ENCODE measurements at places on chromosomes 3 and 15.

DNA sequence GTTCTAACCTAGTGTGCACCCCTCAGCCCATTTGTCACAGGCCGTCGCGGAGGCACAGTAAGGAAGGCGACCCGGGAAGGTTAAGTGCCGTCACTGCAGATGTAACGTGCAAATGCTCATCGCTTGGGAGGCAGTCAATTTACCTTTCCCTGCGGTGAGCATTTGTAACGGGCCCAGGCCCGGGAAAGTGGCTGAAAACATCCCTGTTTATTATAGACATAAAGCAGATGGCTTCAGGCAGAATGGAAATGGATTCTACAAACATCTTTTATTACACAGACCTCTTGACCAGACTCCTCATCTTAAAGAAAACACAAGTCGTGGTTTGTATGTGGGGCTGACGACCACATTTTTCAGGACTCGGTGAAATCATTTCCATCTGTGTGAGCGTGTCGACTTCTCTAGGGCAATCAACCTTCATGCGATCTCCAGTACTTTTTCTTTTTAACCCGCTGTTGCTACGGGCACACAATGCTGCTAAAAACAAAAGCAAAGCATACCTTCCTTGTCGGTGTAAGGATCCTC is 43.6 kb downstream of the NMNAT3 start:
- DNase-seq: no peak

- DNase-seq: no peak
Measured at GRCh38 chr3:31227131-31227562, 305.6 kb upstream of the STT3B start.

GRCh38 chr15:38471974-38472373 is 18.0 kb downstream of the FAM98B start:
- no peak for DNase-seq

- DNase-seq: no peak
Measured at GRCh38 chr15:65550681-65551098, 20.4 kb downstream of the HACD3 start.

GRCh38 chr3:30777426-30778113 is 116.9 kb downstream of the GADL1 start:
- DNase-seq: no peak

- DNase-seq: no peak
Measured at GRCh38 chr3:174532776-174533175, 326.4 kb upstream of the NAALADL2 start.

GRCh38 chr3:151863611-151864010 is 9.8 kb upstream of the SUCNR1 start:
- no peak for DNase-seq

GRCh38 chr15:88932271-88932874 is 19.2 kb upstream of the MFGE8 start:
- no peak for DNase-seq

DNA sequence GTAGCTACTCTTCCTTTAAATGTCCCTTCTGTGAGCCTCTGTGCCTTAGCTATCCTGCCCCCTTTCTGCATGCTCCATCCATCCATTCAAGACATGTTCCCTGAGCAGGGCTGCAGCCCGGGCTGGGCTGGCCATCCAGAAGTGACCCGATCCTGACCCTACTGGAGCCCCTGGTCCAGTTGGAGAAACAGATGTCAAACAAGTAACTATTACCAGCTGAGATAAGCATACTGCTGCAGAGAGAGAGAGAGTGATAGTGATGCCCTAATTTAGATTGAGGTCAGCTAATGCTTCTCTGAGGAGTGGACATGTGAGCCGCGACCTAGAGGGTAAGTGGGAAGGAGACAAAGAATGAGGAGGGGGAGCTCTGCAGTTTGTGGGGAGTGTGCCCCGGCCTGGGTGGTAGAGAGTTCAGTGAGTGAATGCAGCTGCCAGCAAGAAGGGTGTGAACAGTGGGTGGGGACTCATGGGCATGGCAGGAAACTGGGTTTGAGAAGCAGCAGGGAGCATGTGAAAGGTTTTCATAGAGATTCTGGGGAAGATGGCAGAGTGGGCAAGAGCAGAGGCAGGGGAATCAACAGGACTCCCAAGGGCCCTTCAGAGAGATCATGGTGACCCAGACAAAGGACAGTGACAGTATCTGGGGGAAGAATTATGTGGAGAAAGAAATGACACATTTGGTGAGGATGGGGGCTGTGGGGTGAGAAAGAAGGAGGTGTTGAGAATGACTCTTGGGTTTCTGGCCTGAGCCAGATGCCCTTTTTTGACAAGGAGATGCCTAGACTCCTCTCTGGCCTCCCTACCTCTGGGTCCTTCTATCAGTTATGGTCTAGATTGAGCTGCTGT is 44.9 kb downstream of the CHCHD6 start:
- DNase-seq: no peak

DNA sequence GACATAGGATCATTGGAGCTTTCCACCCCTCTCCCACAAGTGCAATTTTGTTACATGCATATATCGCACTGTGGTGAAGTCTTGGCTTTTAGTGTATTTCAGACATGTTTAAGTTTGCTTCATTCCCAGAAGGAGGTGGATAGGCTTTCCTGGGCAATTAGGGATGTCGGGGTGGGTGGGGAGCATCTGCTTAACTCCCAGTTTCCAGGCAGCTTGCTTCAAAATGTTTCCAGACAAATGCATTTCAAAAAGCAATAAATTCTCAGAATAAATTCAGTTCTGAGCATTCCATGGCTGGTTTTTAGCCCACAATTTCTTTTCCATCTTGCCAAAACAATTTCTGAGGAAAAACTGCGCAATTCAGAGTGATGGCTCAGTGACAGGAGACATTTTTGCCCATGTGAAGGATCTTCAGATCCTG is 227.7 kb upstream of the ZPLD1 start:
- no peak for DNase-seq

DNA sequence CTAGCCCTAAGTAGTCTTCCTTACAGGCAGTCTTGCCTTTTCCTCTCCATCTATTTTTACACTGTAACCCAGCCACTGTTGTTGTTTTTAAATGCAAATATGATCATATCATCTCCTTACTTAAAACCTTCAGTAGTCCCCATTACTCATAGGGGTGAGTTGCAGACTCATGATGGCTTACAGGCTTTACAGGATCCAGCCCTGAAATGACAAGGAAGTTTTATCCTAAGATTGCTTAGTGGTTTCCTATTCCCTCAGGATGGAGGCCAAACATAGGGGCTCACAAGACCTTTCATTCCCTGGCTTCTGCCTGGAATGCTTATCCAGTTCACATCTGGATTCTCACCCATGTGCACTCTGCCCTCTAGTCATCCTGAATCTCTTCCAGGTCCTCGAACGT is 27.7 kb upstream of the PCOLCE2 start:
- DNase-seq: no peak

GRCh38 chr3:187342255-187342654 is 25.9 kb upstream of the RTP4 start:
- DNase-seq: no peak

GRCh38 chr3:195265363-195265976 is 5.5 kb downstream of the XXYLT1 start:
- DNase-seq: no peak

DNA sequence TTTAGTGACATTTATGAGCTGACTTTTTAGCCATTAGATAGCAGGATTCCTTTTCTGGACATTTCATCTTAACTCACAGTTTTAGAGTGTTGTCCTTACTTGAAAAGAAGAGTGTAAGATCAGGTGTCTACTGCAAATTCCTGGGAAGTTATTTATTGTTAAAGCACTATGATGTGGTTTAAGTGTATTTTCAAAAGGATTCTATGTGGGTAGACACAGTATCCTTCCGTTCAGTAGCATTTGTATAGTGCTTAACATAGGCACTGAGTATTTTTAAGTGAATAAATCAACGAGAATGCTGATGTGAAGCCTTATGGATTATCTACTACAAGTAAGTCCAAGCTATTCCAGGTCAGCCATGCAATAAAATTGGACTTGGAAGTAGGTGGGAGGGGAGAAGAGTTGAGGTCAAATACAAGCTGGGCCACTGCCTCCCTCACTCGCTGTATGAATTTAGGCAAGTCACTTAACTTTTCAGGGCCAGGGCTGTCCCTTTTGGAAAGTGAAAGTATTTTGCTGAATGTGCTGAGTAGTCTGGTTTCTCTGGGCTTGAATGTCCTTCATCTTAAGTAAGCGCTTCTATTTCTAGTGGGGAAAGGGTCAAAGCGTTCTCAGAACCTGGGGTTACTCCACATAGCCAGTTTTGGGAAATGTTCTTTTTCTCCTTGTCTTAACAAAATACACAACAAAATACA is 48.6 kb downstream of the GAP43 start:
- DNase-seq: no peak

GRCh38 chr15:69305204-69305931 is 6.7 kb downstream of the PAQR5 start:
- DNase-seq: no peak

DNA sequence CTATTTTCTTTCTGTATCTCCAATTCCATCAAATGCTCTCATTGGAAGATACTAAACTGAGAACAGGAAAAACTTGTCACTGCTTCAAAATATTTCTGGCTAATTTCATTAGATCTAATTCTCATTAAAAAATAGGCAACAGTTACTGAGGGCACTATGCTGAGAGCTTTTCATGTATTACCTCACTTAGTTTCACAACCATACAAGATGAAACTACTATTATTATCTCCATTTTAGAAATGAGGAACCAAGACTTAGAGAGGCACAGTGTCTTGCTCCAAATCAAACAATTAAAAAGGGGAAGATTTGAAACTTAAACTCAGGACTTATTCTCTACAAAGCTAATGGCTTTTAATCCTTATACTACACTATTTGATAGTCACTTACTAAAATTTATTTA is 7.2 kb upstream of the OTOL1 start:
- DNase-seq: no peak

GRCh38 chr3:17908399-17909191 is 166.2 kb upstream of the TBC1D5 start:
- no peak for DNase-seq

DNA sequence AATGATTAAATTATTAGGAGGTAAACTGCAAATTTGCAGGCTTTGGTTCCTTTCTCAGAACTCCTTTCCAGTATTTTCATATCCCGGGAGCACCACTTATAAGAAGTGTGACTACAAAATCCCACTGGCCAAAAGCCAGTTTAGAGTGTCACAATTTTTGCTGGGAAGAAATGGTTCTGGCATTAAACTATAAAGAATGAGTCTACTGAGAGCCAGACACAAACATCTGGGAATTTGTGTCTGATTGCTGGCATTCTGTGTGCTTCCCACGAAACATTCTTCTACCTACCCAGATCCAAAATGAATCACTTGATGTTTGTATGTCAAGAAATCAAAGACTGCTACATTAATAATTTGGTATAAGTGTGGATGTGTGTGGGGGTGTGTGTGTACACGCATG is 82.8 kb downstream of the DUT start:
- DNase-seq: no peak

DNA sequence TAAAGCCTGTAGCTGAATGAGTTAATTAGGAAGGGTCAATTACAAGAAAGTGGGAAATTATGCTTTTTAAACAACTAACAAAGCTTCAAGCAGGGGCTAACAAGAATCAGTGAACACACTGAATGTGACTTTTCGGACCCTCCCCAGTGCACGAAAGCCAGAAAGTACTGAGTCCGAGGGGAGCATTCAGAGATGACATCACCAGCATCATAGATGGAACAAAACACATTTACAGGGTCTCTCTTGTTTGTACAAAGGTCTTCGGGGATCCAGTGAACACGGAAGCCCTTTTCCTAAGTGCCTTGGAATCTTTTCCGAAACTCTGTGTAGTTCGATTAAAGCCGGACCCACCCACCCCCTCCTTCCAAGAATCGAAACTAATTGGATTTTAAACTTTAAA is 829 bp downstream of the DCP1A start:
- no peak for DNase-seq

DNA sequence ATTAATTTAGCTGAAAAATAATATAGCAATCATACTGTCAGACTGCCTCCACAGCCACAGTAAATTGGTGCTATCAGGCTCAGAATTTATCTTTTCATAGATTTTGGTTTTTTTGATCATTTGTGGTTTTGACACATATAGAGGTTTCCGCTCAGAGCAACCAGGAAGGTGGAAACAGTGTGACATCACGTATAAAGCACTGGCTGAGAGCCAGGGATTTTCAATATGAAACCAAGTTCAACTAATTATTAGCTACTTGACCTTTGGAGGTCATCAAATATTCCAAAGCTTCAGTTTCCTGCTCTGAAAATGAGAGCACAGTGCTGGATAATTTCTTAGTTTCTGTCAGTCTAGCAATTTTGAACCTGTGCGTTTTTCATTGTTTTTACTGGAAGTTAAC is 433.8 kb upstream of the SUCLG2 start:
- no peak for DNase-seq

DNA sequence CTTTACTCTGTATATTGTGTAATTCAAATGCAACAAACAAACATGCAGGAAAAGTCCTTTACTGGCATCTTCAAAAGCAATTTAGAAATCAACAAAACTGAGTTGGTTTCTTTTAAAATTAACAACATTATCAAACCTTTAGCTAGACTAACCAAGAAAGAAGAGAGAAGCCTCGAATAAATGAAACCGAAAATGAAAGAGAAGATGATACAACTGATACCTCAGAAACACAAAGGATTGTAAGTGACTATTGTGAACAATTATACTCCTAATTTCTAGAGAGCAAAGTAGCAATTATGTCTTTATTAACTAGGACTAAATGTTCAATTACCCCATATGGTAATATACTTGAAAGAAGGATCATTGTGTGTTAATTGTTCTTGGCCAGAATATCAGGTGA is 49.2 kb upstream of the P3H2 start:
- no peak for DNase-seq

DNA sequence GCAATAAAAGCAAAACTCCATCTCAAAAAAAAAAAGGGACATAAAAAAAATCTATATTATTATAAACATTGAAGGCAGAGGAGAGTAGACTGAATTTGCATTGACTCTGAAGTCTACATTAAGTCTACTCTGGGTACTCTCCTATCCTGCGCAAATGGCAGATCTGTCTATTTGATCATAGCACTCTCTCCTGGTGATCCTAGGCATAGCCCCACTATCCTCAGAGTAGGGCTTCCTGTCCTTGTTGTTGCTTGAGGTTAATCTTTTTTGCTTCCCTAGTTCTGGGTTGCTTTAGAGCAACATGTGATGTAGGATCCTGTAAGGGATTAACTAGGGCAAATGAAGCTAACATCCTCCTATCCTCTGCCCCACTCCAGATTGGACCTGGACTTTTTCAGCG is 82.1 kb upstream of the LRRFIP2 start:
- DNase-seq: no peak

Data from glomerular endothelial cell (primary cell).